ENCODE measurements at places on chromosomes 6 and 20.
A peak's percentile ranks its signal among the peaks of the same experiment; 100 is the strongest.

- no peak for DNase-seq
These were observed 25.1 kb downstream of the TOX2 start for GRCh38 chr20:43939762-43940121.

DNA sequence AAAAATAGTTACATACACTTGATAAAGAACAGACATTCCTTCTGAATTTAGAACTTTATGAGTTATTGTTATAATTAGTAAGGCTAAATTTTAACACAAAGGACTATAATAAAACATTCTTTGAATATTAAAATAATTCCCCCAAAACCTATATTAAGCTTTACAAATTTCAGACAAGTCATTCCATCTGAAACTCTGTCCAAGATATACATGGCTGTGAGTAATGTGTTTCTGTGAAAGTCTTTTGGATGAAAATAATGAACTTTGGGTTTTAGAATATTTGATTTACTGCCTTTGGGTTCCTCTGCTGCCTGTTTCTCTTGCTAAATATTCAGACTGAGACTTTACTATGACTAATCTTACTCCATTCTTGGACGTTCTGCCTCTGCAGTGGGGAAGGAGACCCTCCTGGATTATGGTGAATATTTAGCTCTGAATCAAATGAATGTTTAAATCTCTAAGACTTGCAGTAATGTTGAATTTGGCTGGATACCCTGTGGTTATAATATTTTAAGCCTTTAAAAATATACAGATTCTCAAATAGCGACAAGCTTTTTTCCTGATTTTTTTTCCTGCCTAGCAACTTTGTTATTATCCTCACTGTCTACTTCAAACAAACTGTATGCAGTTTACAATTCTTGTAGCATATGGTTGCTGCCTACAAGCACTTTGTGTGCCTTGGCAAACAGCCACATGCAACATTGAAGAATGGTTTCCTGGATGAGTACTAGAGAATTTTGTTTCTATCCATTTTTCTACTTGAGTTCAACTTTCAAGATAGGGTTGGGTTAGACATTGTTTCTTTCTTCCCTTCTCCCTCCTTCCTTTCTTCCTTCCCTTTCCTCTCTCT is 51.4 kb downstream of the TXLNB start:
- DNase-seq = peak; percentile 67

DNA sequence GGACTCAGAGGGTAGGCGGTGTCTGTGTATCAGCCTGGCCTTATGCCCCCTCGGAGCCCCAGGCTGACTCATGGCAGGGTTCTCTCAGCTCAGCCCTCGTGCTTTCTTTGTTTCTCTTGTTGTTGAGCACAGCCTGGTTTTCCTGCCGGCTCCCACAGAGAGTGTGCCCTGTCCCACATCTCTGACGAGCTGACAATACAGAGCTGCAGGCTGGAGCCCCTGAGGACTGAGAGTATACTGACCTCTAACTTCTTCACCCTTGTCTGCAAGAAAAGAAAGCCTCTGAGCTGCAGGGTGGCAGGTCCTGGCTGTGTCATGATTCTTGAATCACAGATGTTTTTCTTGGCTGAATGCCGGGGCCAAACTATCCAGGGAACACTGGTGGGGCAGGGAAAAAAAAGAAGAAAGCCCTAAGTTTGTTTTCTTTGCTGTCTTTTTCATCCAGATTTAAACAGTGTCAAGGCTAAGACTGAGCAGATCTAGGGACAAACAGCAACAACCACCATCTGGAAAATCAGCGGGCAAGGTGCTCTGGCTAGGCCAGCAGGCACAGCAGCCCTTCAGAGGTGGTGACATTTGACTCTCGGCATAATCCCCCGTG is 63.3 kb upstream of the ZNF133 start:
- peak; percentile 83 for DNase-seq

DNA sequence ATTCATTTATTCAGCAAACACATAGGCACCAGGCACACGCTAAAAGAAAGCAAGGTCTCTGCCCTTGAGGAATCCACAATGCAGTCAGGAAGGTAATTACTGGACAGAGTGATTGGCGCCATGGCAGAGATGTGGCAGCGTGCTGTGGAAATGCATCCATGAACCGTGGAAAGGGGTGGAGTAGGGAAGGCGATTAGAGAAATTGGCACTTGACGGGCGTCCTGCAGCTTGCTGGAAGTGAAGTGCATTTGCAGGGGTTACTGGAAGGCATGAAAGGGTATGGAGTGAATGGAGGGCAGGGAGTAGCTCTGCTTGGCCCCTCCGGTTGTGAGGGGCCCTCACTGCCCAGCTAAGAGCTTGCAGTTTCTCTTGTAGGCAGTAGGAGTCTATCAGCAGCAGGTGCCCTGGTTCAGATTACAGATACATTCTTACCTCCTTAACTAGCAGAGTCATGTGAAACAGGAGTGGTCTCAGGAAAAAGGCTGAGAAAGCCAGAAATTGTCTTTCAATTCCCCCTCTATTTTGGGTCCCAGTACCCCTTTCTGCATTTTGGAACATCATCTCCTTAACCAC is 122.5 kb upstream of the TIAM2 start:
- no peak for DNase-seq

DNA sequence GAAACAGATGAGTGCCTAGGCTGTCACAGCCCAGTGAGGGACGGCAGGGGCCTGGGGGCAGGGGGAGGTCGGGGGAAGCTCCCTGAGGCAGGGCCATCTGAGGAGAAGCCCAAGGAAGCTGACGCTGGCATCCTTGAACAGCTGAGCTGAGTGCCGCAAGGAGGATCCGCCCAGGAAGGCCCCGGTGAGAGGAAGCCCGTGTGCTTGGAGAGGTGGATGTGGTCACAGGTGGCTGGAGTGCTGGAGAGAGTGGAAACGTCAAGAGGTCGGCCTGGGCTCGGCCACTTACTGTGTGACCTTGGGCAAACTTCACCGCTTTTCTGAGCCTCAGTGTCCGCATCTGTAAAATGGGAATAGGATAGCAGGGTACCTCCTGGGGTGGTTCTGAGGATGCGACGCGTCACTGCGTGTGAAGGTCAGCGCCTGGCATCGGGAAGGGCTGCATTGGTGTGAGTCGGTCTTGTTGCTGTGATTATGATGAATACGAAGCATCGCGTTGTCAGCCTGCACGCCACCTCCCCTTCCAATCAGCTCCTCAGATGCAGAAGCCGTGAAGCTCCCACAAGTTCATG is 116.1 kb upstream of the PTPN1 start:
- no peak for DNase-seq

DNA sequence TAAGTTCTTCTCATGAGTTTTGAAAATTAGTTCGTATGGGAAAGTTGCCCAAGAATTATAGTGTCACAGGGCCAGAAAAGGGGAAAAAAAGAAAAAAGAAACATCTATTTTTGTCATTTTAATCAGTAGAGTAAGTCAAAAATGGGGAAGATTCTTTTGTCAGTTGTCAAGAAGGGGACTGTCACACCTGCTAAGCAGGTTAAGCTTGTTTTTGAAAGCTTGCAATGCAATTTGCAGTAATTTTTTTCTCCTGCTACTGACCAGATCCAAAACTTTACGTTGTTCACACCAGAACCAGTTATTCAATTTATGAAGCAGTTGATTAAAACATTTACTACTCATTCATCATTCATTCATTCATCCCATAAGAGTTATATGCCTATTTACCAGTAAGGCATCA is 171.4 kb downstream of the SOX4 start:
- no peak for DNase-seq

- no peak for DNase-seq
These were observed 502.1 kb upstream of the SOX4 start for GRCh38 chr6:21091411-21091810.

DNA sequence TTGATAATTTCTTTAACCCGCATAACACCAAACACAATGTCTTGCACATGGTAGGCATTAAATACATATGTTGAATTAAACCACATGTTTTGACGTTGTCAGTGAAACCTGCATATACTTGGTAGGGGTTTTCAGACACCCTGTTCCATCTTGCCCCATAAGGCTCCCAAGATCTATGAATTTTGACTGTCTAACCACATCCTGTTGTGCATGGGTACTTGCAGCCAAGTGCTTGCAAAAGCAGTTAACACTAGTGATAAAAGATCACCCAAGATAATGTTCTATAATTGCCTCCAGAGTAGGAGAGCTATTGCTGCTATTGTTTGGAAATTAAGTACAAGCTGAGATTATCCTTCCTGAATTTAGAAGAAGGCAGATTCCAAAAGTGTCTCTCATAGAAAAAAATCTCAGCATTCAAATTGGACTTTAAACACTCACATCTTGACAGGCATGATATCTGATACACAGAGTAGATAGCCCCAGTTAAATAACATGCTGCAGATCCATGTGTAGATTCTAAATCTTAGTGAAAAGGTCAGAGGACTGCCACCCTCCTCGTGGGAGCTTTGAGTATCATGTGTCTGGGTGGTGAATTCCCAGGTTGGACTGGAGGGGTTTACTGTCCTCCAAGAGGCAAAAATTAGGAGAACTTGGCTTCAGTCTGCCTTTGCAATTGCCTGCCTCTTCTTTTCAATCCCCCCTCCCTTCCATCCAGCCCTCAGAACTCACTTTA is 25.8 kb upstream of the CCN6 start:
- no peak for DNase-seq

All from endothelial cell of umbilical vein (primary cell).